Heart right ventricle (tissue), 16 donors: ENCODE measurements at places on chromosomes 5 and 9.

- DNase-seq: peak; percentile 6
- H3K27me3 ChIP-seq: peaks cover 32% of the 10 kb centered on the region
- no peaks in the 10 kb centered on the region for H3K36me3 ChIP-seq
- peaks cover 7% of the 10 kb centered on the region for H3K4me1 ChIP-seq
- no peak overlapping the region for H3K27ac ChIP-seq
Observed at GRCh38 chr5:43396762-43397304, 15.4 kb downstream of the CCL28 start.

DNA sequence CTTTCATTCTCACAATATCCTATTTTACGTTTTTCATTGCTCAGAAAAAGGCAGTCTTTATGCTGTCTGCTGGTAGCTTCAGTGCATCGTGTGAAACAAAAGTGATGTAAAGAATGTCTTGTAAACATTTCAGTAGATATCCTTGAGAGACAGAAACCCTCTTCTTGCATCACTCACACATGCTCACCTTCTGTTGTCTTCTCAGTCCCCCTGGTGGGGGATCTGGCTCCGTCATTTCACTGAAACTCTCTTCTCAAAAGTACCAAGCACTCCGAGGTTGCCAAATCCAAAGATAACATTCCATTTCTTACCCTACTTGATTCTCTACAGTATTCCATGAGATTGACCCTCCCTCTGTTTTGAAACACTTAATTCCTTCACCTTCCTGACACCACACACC is 46.1 kb upstream of the PCA3 start:
- no peaks in the 10 kb centered on the region for H3K36me3 ChIP-seq
- H3K4me1 ChIP-seq: peaks cover 7% of the 10 kb centered on the region
- H3K27ac ChIP-seq: no peak overlapping the region
- DNase-seq: no peak
- H3K27me3 ChIP-seq: peaks cover 9% of the 10 kb centered on the region

DNA sequence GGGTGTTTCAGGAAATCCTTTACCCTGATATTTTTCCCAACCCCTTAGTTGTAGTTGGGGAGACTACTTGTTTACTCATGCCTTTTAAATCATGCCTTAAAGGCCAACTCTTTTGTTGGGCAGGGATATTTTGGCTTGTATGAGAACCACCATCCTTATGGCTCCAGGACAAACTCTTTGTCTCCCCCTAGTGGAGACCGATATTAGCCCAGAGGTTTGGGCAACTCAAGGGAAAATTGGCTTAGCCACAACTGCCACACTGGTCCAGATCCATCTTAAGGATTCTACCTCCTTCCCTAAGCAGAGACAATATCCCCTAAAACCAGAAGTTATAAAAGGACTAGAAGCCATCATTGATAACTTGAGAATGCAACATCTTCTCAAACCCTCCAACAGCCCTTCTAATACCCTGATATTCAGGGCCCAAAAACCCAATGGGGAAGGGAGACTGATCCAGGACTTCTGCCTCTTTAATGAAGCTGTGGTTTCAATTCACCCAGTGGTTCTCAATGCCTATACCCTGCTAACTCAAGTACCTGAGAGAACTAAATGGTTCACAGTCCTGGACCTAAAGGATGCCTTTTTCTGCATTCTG is 100.9 kb upstream of the HCN1 start:
- no peaks in the 10 kb centered on the region for H3K36me3 ChIP-seq
- H3K4me3 ChIP-seq: no peak overlapping the region
- H3K4me1 ChIP-seq: no peaks in the 10 kb centered on the region
- no peaks in the 10 kb centered on the region for H3K27me3 ChIP-seq
- DNase-seq: no peak

DNA sequence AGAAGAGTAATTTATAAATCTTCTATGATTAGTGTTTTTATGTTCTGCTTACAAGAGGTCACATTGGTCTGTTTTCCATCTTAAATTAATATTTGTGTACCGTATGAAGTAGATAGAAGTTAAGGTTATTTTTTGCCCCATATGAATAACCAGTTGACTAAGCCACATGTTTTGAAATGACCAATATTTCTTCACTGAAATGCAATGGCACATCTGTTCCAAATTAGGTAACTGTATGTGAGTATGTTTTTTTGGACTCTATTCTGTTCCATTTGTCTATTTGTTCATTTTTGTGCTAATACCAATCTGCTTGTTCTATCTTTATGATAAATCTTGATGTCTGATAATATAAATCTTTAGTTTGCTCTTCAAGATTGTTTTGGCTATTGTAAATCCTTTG is 17.7 kb downstream of the JAK2 start:
- peaks cover 49% of the 10 kb centered on the region for H3K36me3 ChIP-seq
- no peak for DNase-seq
- no peak overlapping the region for H3K27ac ChIP-seq
- no peak overlapping the region for H3K4me3 ChIP-seq
- no peaks in the 10 kb centered on the region for H3K27me3 ChIP-seq
- H3K4me1 ChIP-seq: no peaks in the 10 kb centered on the region

GRCh38 chr9:114771889-114772288 is 34.0 kb downstream of the TNFSF15 start:
- no peaks in the 10 kb centered on the region for H3K36me3 ChIP-seq
- no peak for DNase-seq
- peaks cover 5% of the 10 kb centered on the region for H3K27me3 ChIP-seq
- no peaks in the 10 kb centered on the region for H3K4me1 ChIP-seq

DNA sequence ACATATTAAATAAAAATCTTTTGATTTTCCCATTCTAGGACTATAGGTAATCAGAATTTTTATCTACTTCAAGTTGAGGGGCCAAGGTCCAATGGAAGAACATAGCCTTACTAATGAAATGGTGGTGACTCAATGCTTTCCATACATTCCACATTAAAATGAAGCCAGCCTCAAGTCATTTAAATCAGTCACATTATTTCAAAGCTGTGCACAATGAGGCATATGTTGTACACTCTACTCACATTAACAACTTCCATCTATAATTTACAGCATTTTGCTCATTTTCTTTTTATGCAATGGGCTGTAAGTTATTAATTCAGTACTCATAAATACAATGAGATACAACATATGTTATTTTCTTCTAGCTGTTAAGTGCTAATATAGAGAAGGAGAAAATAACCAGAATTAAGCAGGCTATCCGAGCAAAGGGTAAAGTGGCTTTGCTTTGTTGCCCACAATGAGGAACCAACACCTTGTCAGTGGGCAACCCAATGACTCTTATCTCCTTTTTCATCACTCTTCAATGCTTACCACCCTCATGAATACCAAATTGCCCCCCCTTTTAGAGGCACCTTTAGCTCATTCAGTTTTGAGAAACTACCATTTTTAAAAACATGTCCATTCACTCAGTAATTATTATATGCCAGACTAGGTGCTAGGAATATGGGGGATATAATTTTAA is 52.4 kb downstream of the TTLL11 start:
- H3K36me3 ChIP-seq: peaks cover 28% of the 10 kb centered on the region
- no peaks in the 10 kb centered on the region for H3K27me3 ChIP-seq
- no peak for DNase-seq

GRCh38 chr9:24936117-24936516 is 390.4 kb upstream of the IZUMO3 start:
- no peak overlapping the region for H3K27ac ChIP-seq
- no peak overlapping the region for H3K4me3 ChIP-seq
- no peaks in the 10 kb centered on the region for H3K36me3 ChIP-seq
- no peaks in the 10 kb centered on the region for H3K4me1 ChIP-seq
- no peak for DNase-seq

DNA sequence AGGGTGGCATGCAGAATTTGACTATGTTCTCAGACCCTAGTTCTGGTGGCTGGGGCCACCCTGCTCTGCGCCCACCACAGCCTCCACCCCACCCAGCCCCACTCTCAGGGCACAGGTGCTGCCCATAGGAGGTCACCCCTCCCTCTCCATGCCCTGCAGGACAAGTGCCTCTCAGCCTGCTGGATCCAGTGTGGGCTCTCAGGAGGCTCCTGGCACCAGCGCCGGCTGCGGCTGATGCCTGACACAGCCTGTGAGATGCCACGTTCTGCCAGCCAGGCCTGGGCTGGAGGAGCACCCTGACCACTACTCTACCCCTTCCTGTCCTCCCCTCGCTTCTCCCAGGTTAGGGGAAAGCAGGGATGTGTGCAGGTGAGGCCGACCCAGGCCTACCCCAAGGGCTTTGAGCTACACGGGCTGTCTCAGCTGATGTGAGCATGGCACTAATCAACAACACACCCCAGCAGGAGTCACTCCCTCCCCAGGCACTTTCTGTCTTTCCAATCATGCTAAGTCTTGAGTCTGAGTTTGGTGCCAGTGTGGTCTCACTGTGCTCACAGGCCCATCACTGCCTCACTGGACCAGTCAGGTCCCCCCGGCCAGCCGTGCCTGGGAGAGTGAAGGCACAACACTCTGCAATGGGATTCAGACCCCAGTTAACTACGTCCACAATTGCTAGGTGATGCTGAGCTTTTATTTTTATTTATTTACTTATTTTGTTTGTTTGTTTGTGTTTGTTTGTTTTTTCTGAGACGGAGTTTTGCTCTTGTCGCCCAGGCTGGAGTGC is 12.1 kb upstream of the BARX1 start:
- peaks cover 14% of the 10 kb centered on the region for H3K27me3 ChIP-seq
- peaks cover 6% of the 10 kb centered on the region for H3K4me1 ChIP-seq
- H3K36me3 ChIP-seq: no peaks in the 10 kb centered on the region
- no peak overlapping the region for H3K4me3 ChIP-seq
- DNase-seq: no peak

DNA sequence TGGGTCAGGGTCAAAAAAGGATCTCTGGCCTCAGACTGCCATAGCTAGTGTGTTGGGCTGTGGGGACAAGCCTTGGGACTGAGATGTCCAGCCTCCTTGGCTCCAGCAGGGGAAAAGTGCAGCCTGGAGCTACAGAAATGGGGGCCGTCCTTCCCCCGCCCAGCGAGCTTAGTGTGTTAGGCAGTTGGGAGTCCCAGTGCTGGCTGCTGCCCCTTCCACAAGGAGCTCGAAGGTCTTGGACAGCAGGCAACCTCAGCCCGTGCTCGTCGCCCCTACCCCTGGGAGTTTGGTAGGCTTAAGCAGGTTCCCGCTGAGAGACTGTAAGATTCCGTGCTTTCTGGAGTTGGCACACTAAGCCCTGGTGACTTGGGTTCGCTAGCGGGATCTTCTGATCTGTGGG is 293.0 kb upstream of the CDH12 start:
- H3K4me3 ChIP-seq: no peak overlapping the region
- H3K36me3 ChIP-seq: no peaks in the 10 kb centered on the region
- no peaks in the 10 kb centered on the region for H3K27me3 ChIP-seq
- no peak for DNase-seq
- H3K27ac ChIP-seq: no peak overlapping the region
- H3K4me1 ChIP-seq: no peaks in the 10 kb centered on the region

DNA sequence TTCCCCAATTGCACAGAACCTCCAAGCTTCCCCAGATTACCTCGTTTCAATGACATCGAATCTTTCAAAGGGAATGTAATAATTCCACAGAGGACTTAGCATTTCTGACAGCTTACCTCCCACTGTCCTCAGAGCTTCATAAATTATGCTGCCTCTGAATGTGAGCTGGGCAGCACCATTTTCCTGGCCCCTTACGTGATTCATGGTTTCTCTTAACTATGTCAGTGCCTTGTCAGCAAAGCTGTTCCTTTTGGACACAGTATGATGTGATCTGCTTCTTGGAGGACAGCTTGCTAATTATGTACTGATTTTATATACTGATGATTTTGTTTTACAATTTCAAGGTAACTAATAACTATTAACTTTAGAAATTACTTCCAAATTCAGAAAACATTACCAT is 27.7 kb upstream of the SSBP2 start:
- peak overlapping the region; percentile 82 for H3K27ac ChIP-seq
- no peaks in the 10 kb centered on the region for H3K27me3 ChIP-seq
- peak overlapping the region; percentile 23 for H3K4me3 ChIP-seq

DNA sequence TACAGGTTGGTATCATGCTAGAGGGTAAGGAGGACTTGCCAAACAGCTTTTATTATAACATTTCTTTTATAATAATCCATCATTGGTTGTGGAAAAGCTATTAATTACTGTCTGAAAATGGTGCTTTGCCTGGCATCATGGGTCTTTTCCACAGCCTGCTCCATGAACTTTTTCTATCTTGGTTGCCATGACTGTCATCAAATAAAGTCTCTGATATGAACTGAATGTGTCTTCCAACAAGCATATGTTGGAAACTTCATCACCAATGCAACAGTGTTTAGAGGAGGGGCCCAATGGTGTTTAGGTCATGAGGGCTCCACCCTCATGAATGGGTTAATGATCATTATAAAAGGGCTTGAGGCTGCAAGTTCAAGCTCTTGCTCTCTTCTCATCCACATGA is 81.0 kb downstream of the FREM1 start:
- DNase-seq: no peak
- no peak overlapping the region for H3K4me3 ChIP-seq
- H3K4me1 ChIP-seq: no peaks in the 10 kb centered on the region
- H3K36me3 ChIP-seq: peaks cover 1% of the 10 kb centered on the region

GRCh38 chr9:136759436-136760325 is 1.6 kb upstream of the LCN8 start:
- H3K36me3 ChIP-seq: no peaks in the 10 kb centered on the region
- no peak overlapping the region for H3K4me3 ChIP-seq
- H3K27me3 ChIP-seq: peaks cover 11% of the 10 kb centered on the region
- no peak overlapping the region for H3K27ac ChIP-seq

DNA sequence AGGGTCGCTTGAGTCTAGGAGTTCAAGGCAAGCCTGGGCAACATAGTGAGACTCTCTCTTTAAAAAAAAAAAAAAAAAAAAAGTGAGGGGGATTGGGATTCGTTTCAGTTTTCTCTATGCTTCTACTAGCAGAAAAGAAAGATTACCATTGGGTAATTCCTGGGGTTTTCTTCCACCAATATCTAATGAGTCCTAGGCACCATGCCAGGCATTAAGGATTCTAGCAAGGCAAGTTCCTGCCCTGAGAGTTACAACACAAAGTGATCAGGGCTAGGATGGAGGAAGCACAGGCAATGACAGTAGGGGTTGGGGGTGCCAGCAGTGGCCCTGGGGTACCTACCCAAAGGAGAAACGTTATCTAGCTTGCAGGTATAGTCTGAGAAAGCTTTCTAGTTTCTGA is 90.8 kb downstream of the PCDH1 start:
- no peak overlapping the region for H3K27ac ChIP-seq
- no peaks in the 10 kb centered on the region for H3K36me3 ChIP-seq
- no peak overlapping the region for H3K4me3 ChIP-seq
- DNase-seq: no peak
- peaks cover 9% of the 10 kb centered on the region for H3K4me1 ChIP-seq

GRCh38 chr5:139014726-139015125 is 139.6 kb upstream of the LRRTM2 start:
- H3K27me3 ChIP-seq: no peaks in the 10 kb centered on the region
- H3K27ac ChIP-seq: no peak overlapping the region
- no peak for DNase-seq
- H3K4me1 ChIP-seq: no peaks in the 10 kb centered on the region

DNA sequence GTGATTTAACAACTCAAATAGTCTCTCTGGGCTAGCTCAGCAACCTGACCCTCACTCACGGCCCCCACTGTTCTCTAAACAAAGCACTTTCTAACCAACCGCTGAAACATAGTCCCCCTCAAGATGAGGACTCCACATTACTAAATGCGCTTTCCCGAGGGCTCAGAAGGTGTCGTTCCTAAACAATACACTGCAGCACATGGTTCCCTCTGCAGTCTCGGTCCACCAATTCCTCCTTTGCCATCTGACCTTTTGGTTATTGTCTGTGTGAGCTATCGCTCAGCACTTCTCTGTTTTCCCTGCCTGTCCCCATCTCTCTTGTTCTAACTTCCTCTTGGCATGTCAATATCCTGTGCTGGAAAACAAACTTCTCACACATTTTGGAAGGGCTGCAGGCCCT is 7.2 kb downstream of the EPB41L4A start:
- peaks cover 45% of the 10 kb centered on the region for H3K4me1 ChIP-seq
- no peaks in the 10 kb centered on the region for H3K27me3 ChIP-seq
- DNase-seq: no peak
- H3K27ac ChIP-seq: no peak overlapping the region
- H3K4me3 ChIP-seq: no peak overlapping the region
